Activated T-cell treated with anti-CD3 and anti-CD28 coated beads for 1 hour (primary cell): ENCODE measurements at places on chromosomes 7 and 10.

DNA sequence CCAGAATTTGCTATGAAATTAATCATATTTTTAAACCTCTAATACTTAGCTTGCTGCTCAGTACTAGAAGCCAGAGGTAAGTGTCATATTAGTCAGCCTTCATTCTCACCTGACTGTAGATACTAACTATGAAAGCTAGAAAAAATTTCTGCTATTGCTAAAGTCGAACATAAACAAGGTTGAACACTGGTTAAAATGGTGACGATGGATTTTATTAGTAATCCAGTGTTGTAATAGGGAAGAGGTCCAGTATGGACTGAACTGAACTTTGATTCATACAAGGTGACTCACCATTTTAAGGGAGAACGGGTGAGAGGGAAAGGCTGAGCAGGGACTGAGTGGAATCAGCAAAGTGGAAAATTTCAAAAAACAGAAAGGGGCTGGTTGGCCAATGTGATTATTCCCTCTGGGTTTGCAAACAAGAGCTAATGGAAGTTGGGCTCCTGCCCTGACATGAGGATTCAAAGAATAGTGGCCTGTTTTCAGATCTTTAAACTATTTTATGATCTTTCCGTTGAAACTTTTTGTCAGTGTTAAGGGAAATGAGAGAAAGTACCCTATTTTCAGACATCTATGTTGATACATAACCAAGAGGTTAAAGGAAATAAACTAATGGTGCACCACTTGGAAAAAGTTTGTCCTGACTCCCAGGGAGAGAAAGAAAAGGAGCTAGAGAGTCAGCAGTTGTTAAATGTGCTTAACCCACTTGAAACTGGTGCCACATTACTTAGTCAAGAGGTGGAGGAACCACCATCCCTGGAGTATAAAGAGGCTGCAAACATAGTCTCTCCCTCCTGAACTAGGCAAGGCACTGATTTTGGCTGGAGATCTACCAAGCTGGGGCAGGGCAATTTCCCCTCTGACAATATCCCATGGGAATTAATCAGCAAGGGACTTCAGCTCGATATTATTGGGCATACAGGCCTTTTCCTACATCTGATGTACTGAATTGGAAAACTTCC lies 15.3 kb upstream of the AKR1C1 start:
- DNase-seq, result no peak

DNA sequence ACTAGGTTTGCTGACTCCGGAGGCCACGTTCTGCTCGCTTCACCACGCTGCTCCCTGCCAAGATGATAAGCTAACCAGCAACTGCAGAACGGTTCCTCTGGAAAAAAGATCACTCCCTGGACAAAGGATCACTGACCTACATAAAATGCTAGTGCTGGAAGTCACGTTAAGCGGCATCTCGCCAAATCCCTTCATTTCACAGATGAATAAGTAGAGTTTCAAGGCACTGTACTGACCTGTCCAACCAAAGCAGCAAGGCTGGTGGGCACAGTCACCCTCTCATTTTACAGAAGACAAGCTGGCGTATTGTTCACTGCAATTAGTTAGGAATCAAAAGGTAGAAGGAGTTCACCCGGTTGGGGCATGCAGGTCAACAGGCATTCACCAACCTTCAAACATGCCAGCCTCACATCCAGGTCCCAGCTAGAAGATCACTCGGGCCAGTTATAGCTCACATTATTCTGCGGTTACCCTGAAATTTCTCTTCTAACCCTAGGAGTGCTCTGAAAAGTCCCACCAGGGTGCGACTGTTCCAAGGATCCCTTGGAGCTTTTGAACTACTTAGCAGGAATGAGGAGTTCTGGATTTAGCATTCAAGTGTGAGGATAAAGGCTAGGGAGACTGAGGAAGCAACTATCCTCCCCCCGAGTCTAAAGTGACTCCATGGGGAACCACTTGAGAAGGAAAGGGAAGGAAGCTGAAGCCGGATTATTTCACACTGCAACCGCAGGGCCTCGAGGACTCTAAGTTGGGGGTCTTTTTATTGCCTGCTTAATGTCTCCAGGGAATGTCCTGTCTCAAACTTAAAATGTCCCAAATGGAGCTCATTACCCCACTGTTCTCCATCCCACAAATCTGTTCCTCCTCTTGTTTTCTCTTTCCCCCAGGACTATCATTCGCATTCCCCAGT lies 32.8 kb downstream of the HIPK2 start:
- DNase-seq, result no peak

DNA sequence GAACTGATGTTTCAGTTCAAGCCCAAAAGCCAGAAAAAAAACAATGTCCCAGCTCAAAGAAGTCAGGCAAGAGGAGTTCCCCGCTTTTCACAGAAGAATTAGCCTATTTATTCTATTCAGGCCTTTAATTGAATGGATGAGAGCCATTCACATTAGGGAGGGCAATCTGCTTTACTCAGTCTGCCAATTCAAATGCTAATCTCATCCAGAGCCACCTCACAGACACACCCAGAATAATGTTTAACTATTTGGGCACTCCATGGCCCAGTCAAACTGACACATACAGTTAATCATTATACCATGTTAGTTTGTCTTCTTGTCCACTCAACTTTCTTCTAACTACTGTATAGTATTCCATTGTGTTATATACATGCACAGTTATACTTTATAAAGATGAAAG lies 2.6 kb upstream of the NPSR1 start:
- no peak for DNase-seq

- no peak for DNase-seq
These were observed 154.3 kb downstream of the POLR1F start for GRCh38 chr7:19554581-19554980.

DNA sequence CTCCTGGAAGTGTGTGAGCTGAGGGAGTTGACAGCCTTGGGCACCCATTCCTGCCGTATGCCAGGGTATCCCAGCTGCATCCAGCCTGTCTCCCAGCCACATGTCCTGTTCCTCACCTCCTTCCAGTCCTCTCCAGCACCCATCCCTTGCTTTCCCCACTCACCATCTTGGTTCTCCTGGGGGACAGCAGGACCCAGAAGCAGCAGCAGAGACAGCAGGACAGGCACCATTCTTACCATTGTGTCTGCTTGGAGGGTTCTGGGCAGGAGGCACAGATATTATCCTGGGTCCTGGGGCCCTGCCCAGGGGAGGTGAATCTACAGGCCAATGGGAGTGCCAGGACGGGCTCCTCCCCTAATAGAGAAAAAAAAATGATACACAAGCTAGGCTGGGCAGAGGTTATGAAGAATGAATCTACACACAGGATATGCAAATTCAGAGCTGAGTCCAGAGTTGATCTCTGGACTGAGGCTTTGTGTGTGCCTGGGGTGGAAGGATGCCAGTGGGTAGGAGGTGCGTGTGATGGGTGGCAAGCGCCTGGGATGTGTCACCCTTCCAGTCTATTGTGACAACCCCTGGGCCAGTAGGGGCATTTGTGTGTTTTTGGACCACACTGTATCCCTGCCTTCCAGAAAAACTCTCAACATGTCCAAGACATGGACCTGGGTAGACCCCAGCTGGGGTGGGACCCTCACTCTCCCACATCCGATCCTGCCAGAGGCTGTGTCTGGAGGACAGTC lies at the start of gene AZGP1:
Gene AZGP1, minus strand, starts transcription at position 250 of the 740 bp plus-strand sequence. Its CDS starts 11 bp downstream, at position 239.
- DNase-seq, result no peak

DNA sequence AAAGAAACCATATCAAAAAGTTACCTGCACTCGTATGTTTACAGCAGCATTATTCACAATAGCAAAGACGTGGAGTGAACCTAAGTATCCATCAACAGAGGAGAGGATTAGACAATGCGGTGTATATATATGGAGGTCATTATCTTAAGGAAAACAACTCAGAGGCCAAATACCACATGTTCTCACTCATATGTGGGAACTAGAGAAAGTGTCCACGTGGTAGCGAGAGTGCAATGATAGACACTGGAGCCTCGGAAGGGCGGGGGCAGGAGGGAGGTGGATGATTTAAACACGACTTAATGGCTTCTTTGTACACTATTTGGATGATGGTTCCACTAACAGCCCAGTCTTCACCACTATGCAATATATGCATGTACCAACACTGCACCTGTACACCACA lies 40.1 kb upstream of the RNF32 start:
- DNase-seq, result no peak
